Germinal center (tissue), 1 donor: ENCODE measurements at places on chromosomes 2 and 18.

DNA sequence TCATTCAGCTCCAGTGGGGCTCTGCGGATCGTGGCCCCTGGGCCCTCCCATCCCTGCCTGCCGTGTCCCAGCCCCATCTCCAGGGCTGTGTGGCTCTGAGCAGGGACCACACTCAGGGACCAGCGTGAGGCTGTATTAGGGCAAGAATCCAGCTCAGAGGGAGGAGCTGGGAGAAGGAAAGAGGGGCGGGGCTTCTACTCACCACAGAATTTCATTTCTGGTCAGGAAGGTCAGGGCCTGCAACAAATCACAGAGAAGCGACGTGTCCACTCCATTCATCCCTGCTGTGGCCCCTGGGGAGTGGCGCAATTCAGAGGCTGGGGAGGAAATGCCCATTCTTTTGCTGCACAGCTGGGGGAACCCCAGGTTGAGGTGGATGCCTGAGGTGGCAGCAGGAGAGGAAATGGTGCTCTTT lies 828 bp downstream of the CIB4 start:
- no peak for DNase-seq

- no peak for DNase-seq
These were observed 52.7 kb downstream of the NAB1 start for GRCh38 chr2:190701586-190701985.

DNA sequence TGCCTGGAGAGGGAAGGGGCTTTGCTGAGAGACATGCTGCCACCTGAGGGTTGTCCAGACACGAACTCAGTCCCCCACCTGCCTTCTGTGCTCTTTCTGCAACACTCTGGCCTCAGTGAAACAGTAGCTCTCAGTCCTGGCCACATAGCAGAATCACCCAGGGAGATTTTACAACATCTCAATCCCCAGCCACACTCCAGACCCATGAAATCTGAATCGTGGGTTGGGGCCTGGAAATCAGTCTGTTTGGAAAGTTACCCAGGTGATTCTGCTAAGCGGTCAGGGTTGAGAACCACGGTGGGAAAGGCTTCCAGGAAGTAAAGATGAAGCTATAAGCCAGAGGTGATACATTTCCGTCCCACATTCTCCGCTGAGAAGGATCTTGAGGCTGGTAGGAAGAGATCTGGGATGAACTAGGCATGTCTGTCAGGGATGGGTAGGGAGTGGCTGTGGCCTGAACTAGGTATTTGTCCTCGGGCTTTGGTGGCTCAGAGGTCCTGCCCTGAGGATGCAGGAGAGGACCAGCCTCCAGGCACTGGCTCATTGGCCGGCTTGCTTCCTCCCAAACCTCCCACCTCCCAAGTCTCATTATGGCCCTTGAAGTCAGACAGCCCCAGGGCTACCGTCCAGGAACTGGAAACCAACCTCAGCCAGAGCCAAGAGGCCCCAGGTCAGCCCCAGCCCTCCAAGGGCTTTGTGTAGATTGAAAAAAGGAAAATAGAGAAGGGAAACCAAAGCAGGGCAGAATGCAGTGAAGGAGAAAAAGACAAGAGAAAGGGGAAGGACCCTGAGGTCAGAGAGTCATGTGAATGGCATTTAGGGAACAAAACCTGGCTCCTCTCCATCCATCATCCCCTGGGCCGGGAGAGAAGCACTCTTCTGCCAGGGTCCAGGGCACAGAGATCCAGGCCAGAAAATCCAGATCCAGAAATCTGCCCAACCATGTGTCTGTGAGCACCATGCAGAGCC lies 119.6 kb downstream of the ZFP36L2 start:
- peak; percentile 66 for DNase-seq

DNA sequence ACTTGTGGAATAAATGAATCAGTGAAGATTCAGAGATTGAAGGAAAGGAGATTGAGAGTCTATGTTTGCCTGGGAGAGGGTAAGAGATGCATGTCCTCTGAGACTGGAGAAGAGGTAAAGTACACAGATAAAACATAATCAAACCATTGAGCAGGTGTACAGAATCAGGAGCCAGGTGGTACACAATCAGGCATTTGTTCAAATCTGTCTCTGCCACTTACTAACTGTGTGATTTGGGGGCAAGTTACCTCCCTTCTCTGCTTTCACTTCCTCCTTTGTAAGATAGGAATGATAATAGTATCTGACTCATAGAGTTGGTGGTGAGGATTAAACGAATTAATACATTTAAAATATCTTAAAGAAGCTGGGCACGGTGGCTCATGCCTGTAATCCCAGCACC lies 94.0 kb downstream of the CDK15 start:
- no peak for DNase-seq

GRCh38 chr2:143252138-143252907 lies 123.1 kb downstream of the ARHGAP15 start:
- no peak for DNase-seq

DNA sequence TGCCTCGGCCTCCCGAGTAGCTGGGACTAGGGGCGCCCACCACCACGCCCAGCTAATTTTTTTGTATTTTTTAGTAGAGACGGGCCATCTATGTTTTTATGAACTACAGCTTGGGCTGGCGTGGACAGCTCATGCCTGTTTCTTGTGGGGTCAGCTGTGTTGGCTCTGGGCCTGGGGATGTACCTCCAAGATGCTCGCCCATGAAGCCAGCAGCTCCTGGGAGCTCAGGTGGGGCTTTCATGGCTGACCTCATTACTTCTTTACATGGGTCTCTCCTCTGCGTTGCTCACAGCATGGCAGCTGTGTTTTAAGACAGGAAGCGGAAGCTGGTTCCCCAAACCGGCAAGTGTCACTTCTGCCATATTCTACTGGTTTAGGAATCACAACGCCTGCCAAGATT lies 203.1 kb downstream of the SOX11 start:
- no peak for DNase-seq

GRCh38 chr2:205477016-205477705 lies 205.1 kb upstream of the NRP2 start:
- no peak for DNase-seq

DNA sequence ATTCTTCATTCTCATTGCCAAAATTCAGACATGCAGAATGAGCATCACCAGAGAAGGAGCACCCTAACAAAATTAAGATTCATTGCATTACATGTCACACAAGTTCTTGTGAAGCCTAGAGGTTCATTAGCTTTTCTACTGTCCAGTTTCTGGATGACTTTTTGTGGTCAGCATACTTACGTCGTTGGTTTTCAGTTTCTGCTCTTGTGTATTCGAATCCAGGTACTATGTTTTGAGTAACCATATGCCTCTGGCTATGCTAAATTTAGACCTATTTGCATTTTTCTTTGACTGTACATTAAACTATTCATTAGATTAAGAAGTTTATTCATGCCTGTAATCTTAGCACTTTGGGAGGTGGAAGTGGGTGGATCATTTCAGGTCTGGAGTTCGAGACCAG lies 251.3 kb downstream of the PARD3B start:
- DNase-seq, result no peak
